ENCODE measurements at places on chromosomes 4 and X.

GRCh38 chrX:50769389-50770063 lies 44.5 kb downstream of the SHROOM4 start:
- no peak for DNase-seq

GRCh38 chr4:152039023-152039481 lies 278.2 kb upstream of the GATB start:
- no peak for DNase-seq

GRCh38 chr4:61662362-61662761 lies 462.2 kb downstream of the ADGRL3 start:
- no peak for DNase-seq

GRCh38 chr4:139655116-139655515 lies 10.5 kb upstream of the MGST2 start:
- peak; percentile 33 for DNase-seq

DNA sequence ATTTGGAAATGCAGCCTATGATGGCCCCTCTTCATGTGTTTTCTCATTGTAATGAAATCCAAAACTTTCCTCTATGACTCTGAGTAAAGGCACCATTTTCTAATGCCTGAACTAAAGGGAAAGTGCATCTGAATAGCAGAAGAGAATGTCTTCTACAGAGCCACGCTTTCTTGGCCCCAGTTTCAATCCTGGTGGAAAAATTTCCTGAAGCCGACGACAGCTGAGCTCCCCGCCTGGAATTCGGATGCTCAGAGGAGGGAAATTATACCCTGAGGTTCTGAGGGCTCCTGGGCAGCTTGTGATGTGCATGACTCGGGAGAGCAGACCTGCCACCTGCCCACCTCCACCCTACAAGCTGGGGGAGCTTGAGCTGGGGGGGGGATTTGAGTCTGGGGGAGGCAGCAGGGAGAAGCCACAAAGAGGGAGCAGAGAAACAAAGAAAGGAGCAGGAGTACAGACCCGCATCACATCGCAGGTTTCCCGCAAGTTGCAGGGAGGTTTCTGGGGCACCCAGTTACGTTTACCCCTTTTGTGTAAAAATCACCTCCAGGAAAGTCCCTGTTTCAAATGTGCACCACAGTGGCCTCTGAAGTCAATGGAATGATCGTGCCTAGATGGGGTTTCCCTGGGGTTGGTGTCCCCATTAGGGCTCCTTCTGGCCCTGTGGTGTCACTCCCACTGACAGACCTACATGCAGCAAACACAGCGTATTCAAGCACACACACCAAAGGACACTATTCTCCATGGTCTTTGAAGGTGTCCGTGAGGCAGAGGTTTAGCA lies 145.6 kb upstream of the RBPJ start:
- no peak for DNase-seq

DNA sequence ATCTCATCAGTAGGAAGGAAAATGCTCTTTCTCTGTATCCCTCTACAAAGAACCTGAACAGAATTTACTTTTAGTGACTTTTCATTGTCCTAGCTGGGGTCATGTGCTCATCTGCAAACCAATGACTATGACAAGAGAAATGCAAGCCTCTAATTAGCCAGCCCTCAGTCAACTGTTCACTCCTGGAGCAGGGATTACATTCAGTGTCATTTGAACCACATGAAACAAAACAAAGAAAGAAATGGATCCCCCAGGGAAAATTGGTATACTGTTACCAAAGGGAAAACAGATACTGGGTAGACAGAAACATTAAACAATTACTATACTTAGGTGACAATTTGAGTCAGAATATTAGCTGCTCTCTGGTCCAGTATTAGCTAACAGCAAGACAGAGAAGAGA lies 173.6 kb downstream of the RCHY1 start:
- no peak for DNase-seq

- DNase-seq, result no peak
These were observed 3.0 kb downstream of the FBXL5 start for GRCh38 chr4:15652191-15652590.

GRCh38 chrX:20265221-20265725 lies 1.4 kb downstream of the RPS6KA3 start:
- peak; percentile 52 for DNase-seq

- DNase-seq, result no peak
These were observed 168.2 kb downstream of the COL25A1 start for GRCh38 chr4:109134268-109134667.

- no peak for DNase-seq
These were observed 326.8 kb downstream of the INPP4B start for GRCh38 chr4:142519342-142519741.

DNA sequence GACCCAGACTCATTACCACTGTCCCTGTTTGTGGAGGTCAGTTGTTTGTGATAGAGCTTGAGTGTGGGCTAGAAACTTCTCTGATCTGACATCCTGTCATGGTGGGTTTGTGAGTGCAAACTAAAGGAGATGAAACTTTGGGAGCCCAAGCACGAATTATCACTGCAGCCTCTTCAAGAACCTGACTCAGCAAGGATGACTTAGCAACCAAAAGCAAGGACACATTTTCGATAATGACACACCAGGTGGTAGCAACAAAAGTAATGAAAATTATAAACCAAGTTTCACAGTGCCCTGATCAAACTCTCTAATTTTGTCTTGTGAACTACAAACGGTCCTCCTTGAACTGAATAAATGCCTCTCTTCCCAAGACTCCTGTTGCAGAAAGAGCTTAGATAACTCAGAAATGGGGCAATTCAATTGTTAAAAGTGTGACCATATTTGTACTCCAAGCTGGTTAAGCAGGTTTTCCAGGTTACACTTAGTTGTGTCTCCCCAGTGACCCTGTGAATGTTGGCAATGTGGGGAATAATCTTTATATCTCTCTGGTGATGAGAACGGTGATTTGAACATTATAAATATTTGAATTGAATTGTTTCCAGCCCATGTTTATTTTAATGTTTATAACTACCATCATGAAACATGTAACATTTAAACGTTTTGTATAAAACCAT lies 52.6 kb upstream of the ATP8A1 start:
- no peak for DNase-seq

DNA sequence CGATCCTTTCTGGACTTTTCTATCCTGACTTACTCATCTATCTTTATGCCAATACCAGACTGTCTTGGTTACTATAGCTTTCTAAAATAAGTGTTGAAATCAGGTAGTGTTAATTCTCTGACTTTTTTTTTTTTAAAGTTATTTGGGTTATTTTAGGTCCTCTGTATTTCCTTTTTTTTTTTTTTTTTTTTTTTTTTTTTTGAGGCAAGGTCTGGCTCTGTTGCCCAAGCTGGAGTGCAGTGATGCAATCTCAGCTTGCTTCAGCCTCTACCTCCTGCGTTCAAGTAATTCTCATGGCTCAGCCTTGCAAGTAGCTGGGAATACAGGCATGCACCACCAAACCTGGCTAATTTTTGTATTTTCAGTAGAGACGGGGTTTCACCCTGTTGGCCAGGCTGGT lies 2.8 kb upstream of the NELFA start:
- DNase-seq, result no peak

GRCh38 chr4:73731968-73732610 lies 8.3 kb upstream of the CXCL8 start:
- DNase-seq, result no peak
